ENCODE measurements at places on chromosomes 2 and 18.

- DNase-seq, result no peak
Observed at GRCh38 chr18:79935925-79936324, 15.5 kb downstream of the SLC66A2 start.

DNA sequence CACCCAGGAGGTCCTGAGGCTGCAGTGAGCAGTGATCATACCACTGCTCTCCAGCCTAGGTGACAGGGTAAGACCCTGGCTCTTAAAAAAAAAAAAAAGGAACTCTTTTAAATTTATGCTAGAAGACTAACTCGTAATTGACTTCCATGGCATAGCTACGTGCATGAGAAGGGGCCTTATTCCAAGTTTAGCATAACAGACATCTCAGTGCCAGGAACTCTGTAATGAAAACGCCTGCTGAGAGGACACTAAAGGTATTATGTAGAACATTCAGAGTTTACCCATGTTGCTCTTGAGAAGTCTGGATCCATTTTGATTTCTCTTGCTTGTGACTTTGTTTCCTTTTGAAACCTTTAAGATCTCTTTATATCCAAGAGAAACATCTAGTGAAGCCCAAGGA lies 276.0 kb downstream of the ZNF407 start:
- DNase-seq, result no peak

- no peak for DNase-seq
Observed at GRCh38 chr2:212384027-212384426, 154.6 kb downstream of the ERBB4 start.

GRCh38 chr2:49836017-49836416 lies 681.7 kb upstream of the FSHR start:
- DNase-seq, result no peak

DNA sequence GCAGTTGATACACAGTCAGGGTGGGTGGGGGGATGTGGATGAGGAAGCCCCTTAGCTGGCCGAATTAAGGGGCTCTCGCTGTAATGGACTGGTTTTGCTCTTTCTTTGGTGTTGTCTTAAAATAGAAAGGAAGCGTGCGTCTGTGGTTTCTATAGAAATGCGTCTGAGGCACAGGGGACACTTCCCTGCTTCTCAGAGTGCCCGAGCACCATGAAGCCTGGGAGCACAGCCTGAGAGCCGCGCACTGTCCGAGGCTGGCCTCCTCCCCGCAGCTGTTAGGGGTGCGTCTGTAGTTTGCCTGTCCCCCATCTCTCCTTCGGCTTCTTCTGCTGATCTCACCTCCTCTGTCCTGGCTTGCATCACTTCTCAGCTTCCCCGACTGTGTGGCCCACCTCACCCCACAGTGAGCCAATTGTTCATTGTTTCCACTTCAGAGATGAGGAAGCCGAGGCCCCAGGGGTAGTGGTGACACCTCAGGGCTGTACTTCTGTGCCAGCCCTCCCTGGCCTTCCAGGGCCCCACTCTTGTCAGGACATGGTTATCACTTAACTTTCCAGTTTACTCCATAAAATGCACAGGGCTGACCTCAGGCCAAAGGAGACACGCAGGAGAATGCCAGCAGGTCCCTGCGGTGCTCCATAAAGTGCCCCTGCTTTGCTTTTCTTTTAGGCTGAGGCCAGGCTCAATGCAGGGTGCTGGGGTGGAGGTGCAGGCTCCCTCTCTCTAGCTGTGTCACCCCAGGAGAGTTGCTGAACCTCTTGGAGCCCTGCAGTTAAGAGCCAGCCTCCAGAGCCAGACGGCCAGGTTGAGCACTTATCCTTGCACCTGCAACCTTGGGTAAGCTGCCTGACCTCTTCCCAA lies 210.6 kb downstream of the SEPTIN10 start:
- no peak for DNase-seq

GRCh38 chr2:8636041-8636491 lies 45.8 kb upstream of the ID2 start:
- DNase-seq, result no peak

- no peak for DNase-seq
Observed at GRCh38 chr2:70697603-70698383, 70.2 kb downstream of the ADD2 start.

- no peak for DNase-seq
Observed at GRCh38 chr2:70898363-70899240, 37.1 kb upstream of the ATP6V1B1 start.

DNA sequence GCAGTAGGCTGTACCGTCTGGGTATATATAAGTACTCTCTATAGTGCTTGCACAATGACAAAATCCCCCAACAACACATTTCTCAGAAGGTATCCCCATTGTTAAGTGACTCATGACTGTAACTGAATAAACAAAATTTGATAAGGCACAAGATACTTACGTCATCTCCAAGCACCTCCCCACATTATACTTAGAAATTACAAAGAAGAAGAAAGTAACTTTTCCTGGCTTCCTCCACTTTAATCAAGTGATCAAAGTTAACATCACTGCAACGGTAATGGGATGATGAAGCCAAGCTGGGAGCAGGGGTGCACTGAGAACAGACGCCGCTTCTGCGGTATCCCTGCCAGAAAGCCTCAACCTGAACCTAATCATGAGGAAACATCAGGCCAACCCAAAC lies 9.7 kb downstream of the TNS1 start:
- DNase-seq, result no peak

DNA sequence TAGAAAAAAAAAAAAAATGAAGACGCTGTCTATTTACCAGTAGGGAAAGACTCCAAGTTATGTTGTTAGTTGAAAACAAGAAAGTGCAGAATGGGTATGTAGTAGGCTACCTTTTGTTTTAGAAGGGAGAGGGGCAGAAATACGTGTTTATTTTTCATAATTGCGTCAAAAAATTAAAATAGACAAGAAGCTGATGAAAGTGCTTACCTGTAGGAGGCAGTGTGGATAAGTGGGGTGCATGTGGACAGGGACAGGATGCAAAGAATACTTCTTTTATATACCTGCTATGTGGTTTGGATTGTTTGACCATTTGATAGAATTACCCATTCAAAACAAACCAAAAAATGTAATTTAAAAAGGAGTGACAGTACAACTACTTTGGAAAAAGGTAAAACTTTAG lies 3.0 kb upstream of the GCG start:
- no peak for DNase-seq

- DNase-seq, result no peak
Observed at GRCh38 chr18:62312851-62313250, 12.3 kb upstream of the TNFRSF11A start.

- DNase-seq, result no peak
Observed at GRCh38 chr2:171325886-171326585, 107.8 kb downstream of the METTL8 start.

DNA sequence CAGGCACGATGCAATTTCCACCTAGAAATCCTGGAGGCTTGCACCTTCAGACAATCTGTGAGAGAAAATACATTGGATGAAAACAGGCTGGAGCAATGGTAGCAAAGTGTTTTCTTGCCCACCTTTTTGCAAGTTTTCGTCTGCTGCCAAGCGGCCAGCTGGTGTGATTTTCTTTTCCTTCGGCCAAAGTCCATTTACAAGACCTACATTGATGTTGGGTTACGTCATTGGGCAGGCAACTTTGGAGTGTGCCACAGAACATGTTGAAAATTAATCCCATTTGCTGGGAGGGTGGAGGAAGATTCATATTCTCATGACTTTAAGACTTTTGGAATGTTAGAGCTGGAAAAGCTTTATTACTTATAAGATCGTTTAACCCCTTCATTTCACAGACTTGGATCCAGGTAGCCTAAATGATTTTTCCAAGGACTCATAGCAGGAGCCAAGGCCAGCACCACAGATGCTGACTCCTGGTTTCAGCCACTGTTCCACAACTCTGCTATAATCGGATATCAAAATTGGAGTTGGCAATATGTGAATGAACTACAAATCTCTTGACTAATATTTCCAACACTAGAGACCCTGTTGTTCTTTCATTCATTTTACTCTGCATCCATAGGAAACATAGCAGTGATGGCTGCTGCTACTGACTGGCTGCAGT lies 352.1 kb downstream of the RND3 start:
- DNase-seq, result no peak

- DNase-seq, result no peak
Observed at GRCh38 chr2:9473308-9473984, 905 bp upstream of the IAH1 start.

DNA sequence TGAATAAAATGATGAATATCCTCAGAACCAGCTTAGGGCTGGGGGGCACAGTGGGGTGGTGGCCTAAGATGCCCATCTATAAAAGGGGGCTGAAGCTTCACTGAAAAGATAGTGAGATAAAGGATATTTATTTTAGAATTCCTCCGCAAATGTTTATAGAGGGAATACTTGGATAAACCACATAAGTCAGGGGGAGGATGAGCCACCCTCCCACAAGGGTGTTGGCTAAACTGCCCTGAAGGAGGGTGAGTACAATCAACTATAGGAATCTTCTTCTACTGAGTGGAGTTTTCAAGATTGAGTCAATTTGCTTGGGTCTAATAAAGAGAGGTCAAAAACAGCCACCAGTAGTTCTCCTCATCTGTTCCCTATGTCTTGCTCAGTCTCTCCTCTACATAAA lies 114.5 kb upstream of the TANK start:
- no peak for DNase-seq

DNA sequence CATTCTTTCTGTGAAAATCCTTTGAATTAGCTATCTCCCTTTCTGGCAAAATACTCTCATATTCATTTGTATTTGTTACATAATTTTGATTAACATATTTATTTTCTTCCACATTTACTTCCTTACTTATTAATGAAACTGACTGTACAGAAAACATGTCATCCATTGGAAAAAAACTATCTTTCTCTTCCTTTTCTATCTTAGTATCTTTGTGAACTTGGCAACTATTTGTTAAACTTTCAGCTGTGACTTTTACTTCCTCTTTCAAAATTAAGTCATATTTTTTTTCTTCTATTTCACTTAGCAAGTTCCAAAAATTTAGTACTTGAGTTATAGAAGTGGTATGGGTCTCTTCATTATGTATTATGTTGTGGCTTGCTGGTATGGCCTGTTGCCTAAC lies 2.6 kb downstream of the RAD51AP2 start:
- no peak for DNase-seq

- no peak for DNase-seq
Observed at GRCh38 chr18:7749510-7749981, 182.4 kb downstream of the PTPRM start.

DNA sequence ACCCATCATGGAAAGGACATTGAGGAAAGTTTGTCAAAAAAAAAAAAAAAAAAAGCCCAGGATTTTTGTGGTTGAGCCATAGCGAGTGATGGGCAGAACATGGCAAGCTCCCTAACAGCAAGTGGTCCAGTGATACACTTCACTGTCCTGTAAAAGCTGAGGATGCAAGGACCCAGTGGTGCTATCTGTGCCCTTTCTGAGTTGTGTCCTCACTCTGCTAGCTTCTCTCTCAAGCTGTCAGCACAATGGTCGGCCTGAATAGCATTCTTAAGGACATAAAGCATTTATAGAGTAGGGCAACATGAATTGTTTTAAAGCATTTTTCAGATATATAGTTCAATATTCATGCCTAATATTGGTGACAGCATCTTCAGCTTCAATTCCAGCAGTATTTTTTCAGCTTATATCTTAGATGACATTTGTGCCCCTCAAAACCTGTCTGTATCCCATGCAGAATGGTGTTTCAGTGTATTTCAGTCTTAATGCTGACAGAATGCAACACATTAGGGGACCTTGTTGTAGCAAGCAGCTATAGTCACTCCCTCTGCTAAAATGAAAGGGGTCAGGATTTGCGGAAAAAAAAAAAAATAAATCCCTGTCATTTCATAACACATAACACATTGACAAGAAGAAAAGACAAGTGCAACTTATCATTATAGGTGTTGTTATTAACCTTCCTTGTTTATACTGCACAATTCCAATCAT lies 496.7 kb downstream of the THSD7B start:
- no peak for DNase-seq

DNA sequence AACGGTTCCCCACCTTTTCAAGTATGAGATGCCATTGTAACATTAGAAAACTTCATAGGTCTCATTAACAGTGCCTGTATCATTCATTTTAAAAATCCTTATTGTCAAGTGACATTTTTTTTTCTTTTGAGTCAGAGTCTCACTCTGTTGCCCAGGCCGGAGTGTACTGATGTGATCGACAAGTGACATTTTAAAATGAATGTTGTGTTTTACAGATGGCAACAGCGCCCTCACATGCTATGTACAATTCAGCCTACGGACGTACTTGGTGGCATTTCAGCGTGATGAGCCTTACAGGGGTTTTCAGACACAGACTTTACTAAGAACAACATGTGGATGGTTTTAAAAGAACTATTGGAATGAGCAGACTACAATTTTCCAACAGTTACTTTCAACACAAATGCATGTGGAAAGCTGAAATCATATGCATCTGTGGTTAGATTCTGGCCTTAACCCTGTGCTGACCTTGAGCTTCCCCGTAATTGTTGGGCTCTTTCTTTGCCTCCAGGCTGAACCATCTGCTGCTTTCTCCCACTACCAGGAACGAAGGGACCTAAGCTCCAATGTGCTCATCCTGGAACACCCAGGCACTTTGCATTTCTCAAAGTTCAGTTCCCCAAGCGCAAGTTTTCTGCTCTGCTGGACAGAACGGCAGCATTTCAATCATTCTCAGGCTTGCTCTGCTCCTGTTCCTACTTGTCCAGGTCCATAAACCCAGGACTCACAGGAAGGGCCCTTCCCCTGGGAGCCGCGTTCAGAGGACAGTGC lies 119.9 kb upstream of the NDUFV2 start:
- DNase-seq, result no peak

DNA sequence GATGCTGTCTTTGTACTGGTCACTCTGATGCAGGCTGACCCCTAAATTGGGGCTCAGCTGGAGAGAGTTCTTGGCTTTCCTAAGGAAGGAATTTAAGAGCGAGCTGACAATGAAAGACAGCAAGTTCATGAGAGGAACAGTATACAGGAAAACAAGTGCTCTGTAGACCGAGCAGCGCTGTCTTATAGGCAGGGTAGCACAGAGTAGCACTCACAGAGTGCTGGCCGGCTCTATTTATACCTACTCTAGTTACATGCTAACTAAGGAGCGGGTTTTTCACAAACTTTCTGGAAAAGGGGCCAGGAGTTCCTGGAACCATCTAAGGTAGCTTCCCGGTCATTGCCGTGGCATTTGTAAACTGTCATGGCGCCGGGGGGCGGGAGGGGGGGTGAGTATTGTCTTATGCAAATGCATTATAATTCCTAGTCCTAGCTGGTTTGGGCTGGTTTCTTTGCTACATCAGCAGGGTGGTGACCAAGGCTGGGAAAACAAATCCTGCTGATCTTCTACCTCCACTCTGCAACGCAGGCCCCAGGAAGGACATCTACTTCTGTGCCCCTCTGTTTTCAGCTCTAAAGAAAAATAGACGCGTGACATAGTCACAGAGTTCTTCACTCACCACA lies 31.6 kb upstream of the MAP3K20 start:
- no peak for DNase-seq

- DNase-seq, result no peak
Observed at GRCh38 chr2:234955971-234956509, 4.2 kb downstream of the SH3BP4 start.

GRCh38 chr2:6011921-6012320 lies 319.7 kb downstream of the SOX11 start:
- no peak for DNase-seq

GRCh38 chr2:217177720-217178119 lies 317.9 kb upstream of the TNP1 start:
- DNase-seq, result no peak

GRCh38 chr2:45009928-45010701 lies 863 bp upstream of the SIX2 start:
- DNase-seq, result peak; percentile 81

- no peak for DNase-seq
Observed at GRCh38 chr2:202545523-202545922, 89.2 kb upstream of the FAM117B start.
